ENCODE measurements at places on chromosomes 7 and 10.

DNA sequence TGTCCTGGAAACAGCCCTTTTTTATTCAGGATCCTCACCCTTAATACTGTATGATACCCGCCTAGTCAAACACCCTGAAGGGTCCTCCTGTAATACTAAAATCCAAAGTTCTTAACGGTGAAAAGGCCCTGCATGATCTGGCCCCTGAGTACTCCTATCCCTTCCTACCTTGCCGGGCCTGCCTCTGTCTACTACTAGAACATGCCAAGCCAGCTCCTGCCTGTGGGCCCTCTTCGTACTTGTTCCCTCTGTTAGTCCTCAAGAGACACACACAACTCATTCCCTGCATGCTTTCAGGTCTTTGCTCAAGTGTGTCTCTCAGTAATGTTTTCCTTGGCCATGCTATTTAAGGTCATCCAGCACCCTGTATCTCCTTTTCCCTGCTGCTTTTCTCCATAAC, 5.0 kb upstream of the WAPL start:
- DNase-seq = no peak

DNA sequence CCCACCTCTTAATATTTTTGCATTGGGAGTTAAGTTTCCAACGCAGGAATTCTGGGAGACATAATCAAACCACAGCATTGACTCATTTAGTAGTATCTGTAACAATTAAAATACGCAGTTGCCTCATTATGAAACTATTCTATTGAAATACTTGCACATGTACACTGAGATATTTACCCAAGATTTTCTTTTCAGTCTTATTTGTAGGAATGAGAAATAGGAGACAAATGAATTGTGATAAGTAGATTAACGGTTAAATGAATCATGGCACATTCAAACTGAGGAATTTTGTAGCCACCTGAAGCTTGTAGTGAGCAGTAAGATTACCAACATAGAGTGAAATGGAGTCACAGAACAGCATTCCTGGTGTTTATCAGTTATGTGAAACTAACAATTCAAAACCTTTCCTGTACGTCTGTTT, 18.1 kb downstream of the RP9 start:
- DNase-seq = no peak

DNA sequence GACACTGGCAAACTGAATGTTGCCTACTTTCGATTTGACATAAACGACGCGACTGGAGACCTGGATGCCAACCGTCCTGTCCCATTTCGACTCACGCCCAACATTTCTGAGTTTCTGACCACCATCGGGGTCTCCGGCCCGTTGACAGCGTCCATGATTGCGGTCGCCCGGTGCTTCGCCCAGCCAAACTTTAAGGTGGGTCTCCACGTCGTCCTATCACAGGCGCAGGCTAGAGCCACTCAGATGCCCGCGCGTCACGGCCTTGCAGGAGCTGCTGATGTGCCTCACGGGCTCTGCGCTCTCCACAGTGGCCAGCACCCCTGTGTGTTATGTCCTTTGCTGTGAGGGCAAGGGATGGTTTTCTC, 132.6 kb downstream of the SMURF1 start:
- no peak for DNase-seq

- DNase-seq = peak; percentile 49
Measured at GRCh38 chr7:2613931-2614600, 17.7 kb upstream of the TTYH3 start.

DNA sequence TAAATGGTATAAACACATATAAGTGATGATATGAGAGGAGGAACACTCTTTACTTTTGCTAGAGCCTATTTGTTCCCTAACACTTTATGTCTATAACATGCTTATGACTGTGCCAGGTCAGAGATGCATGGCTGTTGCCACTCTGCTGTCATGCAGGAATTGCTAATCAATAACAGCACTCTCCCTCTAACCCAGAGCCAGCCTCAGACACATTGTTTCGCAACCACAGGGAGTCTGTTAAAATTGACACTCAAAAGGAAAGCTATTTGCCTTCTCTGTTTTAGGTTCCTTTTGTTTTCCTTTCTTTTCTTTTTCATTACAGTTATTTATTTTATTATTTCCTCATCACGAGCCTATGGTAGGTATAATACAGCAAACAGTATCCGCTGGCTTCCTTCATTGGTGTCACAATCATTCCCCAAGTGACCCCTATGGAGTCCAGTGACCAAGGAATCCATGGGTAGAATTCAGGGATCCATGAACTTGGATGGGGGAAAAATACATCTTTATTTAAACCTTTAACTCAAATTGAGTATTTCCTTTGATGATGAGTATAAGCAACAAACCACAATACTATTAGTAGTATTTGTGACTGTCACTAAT, 6.8 kb downstream of the PON2 start:
- peak; percentile 13 for DNase-seq

- DNase-seq = no peak
Measured at GRCh38 chr7:116342125-116342524, 131.8 kb downstream of the TES start.

- no peak for DNase-seq
Measured at GRCh38 chr7:94442639-94443038, 47.9 kb downstream of the COL1A2 start.

- DNase-seq = no peak
Measured at GRCh38 chr10:63929831-63930467, 408.7 kb downstream of the REEP3 start.

GRCh38 chr10:14293526-14293925, 37.2 kb downstream of the FRMD4A start:
- no peak for DNase-seq

- DNase-seq = no peak
Measured at GRCh38 chr7:141320287-141320686, 230.9 kb upstream of the AGK start.

DNA sequence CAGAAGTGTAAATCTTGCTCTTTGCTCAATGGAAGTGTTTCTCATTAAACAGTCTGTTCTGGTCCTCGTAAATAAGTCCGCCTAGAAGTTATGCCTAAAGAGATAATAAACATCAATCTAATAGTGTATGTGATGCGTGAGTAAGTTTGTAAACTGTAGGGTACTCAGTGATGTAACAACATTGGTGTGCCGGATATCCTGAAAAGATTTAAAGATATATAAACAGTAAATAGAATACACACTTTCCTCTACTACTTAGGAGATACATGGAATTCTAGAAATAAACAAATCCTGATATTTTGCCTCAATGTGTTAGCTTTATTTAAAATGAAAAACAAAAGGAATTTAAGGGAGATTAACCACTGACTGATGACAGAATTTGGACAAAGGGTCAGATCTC, 123.5 kb downstream of the AHR start:
- no peak for DNase-seq

All from NB4 (cell line).